Non-pigmented ciliary epithelial cell (primary cell): ENCODE measurements at places on chromosomes 7 and 10.

DNA sequence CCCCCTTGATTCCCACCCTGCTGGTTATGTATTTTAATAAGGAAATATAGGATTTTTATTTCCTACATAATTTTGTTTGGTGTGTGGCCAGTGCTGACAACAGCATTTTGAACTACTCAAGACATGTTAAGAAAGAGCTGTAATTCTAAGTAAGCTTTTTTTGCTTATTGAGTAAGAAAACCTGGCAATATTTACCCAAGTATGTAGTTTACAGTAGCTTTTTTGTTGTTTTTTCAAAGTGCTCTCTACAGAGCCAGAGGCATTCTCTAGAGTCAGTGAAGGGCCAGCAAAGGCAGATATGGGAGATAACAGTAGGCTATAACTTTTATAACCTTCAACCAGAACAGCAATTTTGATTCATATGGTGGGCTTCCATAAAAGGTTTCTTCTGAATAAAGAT lies 63.2 kb upstream of the TMEM168 start:
- DNase-seq = no peak

GRCh38 chr7:77738871-77739270 lies 42.6 kb downstream of the RSBN1L start:
- DNase-seq = peak; percentile 34

DNA sequence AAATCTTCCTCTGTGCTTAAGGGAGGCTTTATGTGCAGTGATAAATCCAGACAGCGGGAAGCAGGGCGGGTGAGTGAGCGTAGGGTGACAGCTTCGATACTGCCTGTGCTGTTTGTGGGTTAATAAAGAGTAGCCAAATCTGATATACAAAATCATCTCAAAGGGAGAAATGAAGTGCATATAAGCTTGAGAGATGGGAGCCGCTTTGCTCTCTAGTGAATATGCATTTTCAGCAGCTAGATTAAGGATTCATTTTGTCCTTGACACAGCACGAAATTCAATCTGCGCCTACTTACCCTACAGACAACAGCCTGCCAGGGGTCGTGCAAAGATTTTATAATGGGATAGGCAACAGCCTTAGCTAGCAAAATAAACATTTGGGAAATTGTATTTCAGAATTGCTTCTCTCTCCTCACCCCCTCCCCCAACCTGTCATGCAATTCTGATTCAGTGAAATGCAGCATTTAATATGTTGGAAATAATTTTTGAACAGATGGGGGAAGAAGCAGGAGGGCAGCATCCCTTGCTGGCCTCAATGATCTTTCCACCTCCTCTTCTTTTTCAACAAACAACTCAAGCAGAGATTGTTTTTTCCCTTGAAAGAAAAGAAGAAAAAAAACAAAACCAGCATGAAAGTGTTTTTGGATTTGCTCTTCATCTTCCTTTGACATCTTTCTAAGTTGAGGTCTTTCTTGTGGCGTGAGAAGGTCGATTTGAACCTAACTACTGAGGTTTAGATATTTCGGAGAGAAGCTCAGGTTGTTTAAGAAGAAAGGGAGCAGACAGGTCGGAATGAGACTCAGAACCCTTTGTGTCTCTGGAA lies 117.9 kb downstream of the AOAH start:
- DNase-seq = no peak

DNA sequence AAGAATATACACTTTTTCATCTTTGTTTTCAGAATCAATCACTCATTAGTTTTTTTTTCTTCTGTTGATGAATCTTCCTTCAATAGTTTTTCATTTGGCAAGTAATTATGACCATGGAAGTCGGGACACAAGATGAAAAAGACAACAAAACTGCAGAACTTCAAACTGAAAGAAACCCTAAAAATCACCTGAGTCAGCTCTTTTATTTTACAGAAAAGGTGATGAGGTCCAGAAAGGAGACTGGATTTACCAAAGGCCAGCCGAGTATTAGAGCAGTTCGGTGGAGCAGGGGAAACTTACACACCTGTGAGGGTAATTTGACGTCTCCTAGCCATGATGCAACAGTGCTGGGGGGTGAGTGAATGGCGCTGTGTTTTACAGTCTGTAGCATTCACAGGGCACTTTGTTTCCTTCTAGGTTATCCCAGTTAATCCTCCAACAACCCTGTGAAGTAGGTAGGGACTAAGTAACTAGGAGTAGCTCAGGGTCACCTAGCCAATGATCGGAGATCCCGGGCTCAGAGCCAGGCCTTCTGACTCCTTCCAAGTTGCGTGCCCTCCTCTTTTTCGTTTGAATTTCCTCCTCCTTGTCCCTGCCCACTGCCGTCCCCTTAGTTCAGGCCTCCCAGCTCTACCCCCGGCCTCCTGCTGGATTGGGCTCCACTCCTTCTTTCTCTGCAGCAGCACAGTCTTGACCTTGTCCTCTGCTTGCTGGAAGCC lies 14.0 kb downstream of the RBM20 start:
- DNase-seq = no peak

DNA sequence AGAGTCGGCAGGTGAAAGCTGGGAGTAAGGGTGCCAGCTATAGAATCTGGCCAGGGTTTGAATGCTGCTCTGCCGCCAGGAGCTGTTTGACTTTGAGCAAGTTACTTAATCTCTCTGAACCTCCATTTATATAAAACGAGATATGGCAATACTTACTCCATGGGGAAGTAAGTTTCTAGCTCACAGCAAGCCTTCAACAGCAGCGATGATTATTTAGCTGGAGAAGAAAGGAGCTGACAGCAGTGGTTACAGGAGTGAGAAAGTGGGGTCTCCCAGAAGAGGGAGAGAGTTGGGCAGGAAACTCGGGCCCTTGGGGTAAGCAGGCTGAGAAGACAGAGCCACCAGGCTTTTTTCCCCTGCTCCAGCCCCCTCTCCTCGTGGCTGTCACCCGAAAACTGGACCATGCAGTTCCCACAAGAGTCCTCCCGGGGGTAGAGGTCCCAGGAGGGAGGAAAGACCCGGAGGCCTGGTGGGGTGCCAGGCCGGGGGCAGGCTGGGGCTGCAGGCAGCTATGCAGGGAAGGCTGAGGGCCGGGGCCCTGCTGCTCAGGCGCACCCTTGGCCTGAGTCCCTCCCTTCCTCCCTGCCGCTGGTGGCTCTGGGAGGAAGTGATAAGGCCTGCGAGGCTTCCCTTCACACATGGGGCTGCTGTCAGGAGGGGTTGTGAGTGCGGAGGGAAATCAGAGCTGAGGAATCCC lies 3.5 kb downstream of the NOS3 start:
- DNase-seq = no peak

DNA sequence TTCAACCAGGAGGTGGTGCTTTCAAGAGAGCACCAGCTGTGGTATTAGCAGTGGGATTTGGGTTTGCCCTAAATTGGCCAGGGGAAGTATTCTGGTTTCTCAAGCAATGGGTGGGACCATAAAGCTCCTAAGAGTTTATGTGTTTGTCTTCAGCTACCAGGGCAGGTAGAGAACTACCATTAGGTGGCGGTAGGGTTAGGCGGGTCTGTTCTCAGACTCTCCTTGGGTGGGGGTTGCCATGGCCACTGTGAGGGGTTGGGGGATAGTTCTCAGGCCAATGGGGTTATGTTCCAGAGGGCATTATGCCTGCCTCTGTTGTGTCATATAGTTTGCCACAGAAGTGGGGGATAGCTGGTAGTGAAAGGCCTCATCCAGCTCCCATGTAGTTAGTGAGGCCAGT lies 47.7 kb upstream of the BICC1 start:
- no peak for DNase-seq

GRCh38 chr7:106621393-106622132 lies 39.4 kb downstream of the CCDC71L start:
- no peak for DNase-seq

DNA sequence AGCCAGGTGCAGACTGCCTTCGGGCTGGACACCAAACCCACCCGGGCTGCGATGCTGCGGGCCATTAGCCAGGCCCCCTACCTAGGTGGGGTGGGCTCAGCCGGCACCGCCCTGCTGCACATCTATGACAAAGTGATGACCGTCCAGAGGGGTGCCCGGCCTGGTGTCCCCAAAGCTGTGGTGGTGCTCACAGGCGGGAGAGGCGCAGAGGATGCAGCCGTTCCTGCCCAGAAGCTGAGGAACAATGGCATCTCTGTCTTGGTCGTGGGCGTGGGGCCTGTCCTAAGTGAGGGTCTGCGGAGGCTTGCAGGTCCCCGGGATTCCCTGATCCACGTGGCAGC lies 50.0 kb downstream of the VWA2 start:
- DNase-seq = no peak

DNA sequence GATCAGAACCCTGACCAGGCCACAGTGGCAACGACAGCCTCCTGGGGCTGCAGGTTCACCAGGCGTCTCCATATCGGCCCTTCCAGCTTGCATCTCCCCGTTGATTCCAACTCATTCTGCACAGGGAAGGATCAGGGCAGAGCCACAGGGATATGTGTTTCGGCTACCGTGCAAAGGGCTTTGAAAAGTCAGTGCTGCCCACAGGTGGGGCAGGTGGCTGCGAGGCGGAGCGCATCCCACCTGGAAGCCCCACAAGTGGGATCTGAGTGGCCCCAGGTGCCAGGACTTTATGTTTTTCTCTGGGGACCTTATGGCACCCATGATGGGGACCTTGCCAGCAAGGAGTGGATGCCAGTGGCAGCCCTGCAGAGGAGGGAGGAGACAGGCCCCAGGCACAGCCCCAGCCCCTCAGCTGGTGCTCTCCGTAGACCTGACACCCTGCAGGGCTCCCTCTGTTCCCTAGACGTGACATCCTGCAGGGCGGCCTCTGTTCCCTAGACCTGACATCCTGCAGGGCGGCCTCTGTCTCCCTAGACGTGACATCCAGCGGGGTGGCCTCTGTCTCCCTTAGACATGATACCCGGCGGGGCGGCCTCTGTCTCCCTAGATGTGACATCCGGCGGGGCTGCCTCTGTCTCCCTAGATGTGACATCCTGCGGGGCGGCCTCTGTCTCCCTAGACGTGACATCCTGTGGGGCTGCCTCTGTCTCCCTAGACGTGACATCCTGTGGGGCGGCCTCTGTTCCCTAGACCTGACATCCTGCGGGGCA lies 189.4 kb downstream of the ELFN1 start:
- DNase-seq = no peak

DNA sequence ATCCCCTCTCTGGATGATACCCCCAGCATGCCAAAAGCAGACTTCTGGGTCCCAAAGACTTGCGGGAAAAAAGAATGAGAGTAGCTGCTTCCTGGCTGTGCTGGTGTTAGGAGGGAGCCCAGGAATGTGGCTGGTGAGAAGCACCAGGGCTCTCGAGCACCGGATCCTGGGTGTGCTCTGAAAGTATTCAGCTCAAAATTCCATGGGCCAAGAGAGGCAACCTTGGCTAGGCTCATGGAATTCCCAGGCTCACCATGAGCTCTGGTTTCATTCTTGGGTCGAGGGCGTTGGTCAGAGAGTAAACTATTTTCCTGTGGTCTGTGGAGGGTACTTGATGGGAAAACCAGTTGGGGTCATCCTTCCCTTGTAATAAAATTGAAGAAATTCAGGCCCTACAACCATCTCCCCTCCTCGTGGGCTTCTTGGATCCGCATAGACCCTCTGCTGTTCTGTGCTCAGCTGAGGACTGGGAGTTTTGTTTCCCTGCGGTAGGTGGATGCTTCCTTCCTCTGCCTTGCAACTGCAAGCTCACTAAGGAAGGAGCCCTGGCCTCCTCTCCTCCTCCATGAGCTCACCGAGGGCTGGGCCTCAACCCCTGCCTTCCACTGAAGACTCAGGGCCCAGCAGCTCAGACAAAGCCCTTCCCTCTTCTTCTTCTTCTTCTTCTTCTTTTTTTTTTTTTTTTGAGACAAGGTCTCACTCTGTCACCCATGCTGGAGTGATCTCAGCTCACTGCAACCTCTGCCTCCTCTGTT lies 34.5 kb upstream of the AQP1 start:
- DNase-seq = no peak

- peak; percentile 35 for DNase-seq
Observed at GRCh38 chr10:114541081-114541796, 116.8 kb downstream of the ABLIM1 start.

GRCh38 chr10:24947304-24948097 lies 4.9 kb downstream of the PRTFDC1 start:
- no peak for DNase-seq

DNA sequence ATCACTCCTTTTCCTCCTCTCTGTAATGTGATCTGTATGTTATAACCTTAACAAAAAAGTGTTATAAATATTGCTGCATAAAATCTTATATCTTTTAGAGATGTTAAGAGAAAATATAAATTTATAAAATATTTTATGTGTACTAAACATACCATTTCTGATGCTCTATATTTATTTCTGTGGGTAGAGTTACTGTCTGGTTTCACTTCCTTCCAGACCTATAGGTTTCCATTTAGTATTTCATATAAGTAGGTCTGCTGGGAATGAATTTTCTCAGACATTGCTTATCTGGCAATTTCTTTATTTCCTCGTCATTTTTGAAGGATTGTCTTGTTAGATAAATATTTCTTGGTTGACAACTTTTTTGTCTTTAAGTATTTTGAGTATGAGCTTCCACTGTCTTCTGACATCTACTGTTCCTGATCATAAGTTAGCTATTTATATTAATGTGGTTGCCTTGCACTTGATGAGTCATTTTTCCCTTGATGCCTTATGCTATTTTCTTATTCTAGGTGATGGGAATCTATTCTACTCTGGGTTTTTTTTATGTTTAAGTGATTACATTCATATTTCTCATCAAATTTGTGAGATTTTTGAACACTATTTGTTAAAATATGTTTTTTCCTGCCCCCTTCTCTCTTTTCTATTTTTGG lies 11.2 kb upstream of the THSD7A start:
- peak; percentile 14 for DNase-seq

GRCh38 chr7:111229181-111229740 lies 138.3 kb downstream of the LRRN3 start:
- no peak for DNase-seq

DNA sequence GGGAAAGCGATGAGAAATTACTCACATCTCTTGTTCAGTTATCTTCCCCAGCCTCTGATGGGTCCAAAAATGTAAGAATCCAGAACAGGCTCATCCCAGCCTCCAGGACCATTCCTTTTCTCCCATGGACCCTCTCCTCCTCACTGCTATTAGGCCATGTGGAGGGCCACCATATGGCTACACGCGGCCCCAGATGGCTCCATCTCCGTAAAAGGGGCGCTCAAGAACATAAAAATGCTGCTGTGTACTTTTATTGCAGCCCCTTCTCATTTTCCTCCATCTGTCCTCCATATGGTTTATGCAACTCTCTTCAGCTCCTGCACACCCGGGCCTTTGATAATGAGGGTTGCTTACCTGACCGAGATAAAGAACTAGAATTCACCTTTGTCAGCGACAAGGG lies 166.2 kb downstream of the RAPGEF5 start:
- DNase-seq = no peak

GRCh38 chr7:152185558-152185957 lies 160.1 kb downstream of the GALNT11 start:
- DNase-seq = no peak

- DNase-seq = no peak
Observed at GRCh38 chr10:62225362-62225761, 43.3 kb downstream of the RTKN2 start.

DNA sequence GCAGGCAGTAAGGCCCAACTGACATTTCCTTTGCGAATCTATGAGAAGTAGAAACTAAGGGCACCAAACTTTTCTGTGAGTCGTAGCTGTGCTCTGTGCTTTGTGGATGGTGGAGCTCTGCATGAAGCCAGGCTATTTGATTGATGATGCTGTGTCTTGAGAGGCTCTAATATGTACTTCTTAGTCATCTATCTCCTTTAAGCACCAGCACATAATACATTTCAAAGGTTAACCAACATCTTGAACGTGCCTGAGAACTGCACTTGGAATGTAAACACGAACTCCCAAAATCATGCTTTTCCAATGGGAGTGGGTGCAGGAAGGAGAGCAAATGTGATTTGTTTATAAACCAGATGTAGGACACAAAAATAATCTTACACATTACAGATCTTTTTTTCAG lies 411.6 kb downstream of the PARD3 start:
- DNase-seq = no peak

GRCh38 chr7:110974441-110974840 lies 116.5 kb upstream of the LRRN3 start:
- DNase-seq = no peak

GRCh38 chr10:132867801-132868644 lies 74.3 kb downstream of the CFAP46 start:
- DNase-seq = no peak
